Stimulated activated CD4-positive, alpha-beta T cell treated with anti-CD3 and anti-CD28 coated beads, Interleukin-2, amount 100 ng/mL, for 48 hours (primary cell): ENCODE measurements at places on chromosomes 3 and 15.

GRCh38 chr3:60289341-60290121, 961.7 kb downstream of the FHIT start:
- DNase-seq, result no peak

GRCh38 chr3:34582055-34582454, 783.6 kb downstream of the PDCD6IP start:
- DNase-seq, result no peak

DNA sequence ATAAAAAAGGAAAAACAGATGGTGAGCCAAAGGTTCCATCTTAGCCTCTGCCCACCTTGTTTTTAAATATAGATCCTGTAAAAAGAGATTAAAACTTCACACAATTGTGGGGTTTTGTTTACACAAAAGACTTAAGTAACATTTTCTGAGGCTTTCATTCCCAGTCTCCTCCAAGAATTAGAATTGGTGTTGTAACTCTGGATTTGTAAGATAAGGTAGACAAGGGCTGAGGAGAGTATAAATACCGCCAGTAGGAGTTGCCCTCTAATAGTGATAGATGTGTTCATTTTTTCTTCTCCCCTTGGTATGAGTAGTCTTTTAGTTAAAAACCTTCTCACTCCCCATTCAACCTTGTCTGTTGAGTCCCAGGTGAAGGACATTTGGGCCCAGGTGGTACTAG, 8.5 kb downstream of the MINDY2 start:
- DNase-seq, result no peak

DNA sequence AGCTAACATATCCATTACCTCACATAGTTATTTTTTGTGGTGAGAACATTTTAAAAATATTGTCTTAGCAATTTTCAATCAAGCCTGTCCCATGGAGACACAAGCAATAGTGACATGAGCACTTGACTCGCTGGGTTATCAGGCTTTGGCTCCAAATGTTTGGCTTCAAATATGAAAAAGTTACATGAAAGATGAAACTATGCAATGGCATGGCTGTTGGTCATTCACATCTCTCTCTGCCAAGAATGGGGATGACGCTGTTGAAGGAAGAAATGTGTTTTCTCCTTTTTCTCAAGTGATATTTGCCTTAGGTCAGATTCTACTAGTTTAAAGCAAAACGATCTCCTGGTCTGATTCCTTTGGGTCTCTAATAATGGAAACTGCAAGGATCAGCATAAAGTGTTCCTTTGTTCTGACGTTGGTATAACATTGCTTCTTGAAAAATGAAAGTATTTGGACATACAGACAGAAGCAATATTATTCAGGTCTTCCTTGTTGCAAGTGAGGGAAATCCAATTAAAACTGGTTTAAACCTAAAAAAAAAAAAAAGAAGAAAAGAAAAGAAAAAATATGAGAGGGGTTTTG, 71.2 kb downstream of the SSUH2 start:
- no peak for DNase-seq

GRCh38 chr15:38373016-38373415, 80.9 kb upstream of the FAM98B start:
- no peak for DNase-seq

- DNase-seq, result no peak
Measured at GRCh38 chr3:136546720-136547119, 205.5 kb downstream of the STAG1 start.

GRCh38 chr15:50543556-50543955, 2.9 kb downstream of the USP50 start:
- no peak for DNase-seq

- DNase-seq, result no peak
Measured at GRCh38 chr15:69574506-69574905, 121.9 kb downstream of the RPLP1 start.

DNA sequence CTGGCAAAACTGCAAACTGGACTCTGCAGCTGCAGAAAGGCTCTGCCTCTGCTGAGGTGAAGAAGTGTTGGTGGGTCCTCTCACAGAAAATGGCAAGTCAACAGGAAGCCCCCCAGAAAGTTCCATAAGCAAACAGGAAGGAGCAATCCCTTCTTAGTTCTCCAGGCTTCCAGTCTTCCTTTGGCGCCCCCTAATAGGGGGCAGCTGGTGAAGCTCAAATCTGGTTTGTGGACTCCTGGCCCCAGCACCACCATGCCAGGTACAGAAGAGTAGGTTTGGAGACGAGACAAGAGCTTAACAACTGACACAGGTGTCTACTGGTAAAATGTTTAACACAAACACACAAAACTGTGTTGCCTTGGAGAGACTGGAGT, 35.5 kb downstream of the LEO1 start:
- no peak for DNase-seq

- no peak for DNase-seq
Measured at GRCh38 chr3:190345027-190345821, 23.0 kb upstream of the CLDN1 start.

- DNase-seq, result no peak
Measured at GRCh38 chr3:193630005-193630404, 37.0 kb downstream of the OPA1 start.

GRCh38 chr15:67691450-67691849, 133.9 kb upstream of the SKOR1 start:
- no peak for DNase-seq

- no peak for DNase-seq
Measured at GRCh38 chr15:63255489-63255990, 21.9 kb upstream of the APH1B start.

- DNase-seq, result no peak
Measured at GRCh38 chr15:79522656-79523055, 90.5 kb downstream of the MINAR1 start.

- no peak for DNase-seq
Measured at GRCh38 chr15:66628976-66629723, 63.4 kb upstream of the LCTL start.

DNA sequence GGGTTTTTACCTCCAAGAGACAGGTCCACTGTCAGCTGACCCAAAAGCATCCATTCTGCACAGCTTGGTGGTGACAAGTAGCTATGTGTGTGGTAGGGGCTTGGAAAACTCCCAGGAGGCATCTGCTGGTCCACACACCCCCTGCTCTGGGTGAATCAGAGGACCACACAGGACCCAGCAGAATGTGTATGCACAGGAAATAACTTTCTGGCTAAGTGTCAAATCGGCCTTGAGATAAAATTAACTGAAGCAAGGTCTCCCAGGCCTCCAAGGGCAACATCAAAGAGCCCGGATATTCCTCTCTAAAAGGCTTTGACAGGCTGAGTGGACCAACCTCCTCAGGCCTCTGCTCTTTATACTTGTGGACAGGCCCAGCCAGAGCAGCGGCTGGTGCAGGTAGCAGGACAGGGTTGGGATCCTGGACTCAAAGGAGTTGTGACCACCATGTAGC, 66.5 kb downstream of the CTNNB1 start:
- no peak for DNase-seq

GRCh38 chr3:16884748-16885592, at the start of gene PLCL2:
PLCL2 (plus strand) TSS chr3:16884955; CDS start chr3:16885040, 85 bp downstream.
- DNase-seq, result peak; percentile 45

GRCh38 chr3:46504789-46505188, 7.0 kb downstream of the RTP3 start:
- DNase-seq, result no peak

DNA sequence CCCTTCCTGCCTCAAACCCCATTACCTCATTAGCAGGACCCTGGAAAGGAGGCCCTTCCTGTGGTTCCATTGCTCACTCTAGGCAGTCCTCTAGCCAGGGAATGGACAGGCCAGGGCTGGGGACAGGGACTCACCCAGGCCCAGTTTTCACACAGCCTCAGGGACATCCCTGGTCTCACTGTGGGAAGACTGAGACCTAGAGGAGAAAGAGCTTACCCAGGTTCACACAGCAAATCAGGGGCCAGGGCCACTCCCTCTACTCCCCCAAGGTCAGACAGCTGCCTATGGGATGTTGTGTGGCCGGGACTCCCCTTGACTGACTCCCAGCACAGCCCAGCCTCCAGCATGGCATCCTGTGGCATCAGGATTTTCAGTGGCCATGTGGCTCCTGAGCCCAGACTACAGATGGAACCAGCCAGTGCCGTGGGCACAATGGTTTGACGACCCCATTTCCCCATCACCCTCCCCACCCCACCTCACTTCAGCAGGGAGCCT, 49.3 kb downstream of the ADAMTS7 start:
- DNase-seq, result no peak

DNA sequence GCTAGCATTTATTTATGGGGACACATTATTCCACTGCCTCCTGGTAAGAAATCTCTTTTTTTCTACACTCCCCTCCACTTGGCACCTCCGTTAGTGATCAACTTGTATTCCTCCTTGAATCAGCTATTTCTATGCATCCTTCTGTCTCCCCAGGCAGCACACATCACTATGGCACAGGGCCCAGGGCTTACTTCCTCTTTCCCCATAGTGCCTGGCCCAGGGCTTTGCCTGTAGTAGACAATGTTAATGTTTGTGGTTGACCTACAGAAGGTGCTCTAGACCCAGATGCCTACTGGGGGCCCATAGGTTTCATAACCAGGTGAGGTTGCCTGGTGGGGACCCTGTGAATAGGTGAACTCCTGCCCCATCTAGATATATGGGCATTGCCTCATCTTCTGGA, 44.9 kb downstream of the EPHB1 start:
- no peak for DNase-seq

DNA sequence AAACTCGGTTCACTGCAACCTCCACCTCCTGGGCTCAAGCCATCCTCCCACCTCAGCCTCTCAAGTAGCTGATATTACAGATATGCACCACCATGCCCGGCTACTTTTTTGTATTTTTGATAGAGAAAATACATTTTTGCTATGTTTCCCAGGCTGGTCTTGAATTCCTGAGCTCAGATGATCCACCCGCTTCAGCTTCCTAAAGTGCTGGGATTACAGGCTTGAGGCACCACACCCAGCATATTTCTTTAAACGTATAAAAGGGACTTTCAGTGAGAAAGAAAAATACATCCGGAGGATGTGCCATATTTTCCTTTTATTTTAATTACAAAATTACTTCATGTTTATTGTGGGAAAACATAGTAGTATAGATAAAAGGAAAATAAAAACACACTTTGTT, 55.2 kb downstream of the RPL39L start:
- DNase-seq, result no peak

- no peak for DNase-seq
Measured at GRCh38 chr15:57160823-57161560, 215.3 kb upstream of the CGNL1 start.
